ENCODE measurements at places on chromosomes 7 and 10.

DNA sequence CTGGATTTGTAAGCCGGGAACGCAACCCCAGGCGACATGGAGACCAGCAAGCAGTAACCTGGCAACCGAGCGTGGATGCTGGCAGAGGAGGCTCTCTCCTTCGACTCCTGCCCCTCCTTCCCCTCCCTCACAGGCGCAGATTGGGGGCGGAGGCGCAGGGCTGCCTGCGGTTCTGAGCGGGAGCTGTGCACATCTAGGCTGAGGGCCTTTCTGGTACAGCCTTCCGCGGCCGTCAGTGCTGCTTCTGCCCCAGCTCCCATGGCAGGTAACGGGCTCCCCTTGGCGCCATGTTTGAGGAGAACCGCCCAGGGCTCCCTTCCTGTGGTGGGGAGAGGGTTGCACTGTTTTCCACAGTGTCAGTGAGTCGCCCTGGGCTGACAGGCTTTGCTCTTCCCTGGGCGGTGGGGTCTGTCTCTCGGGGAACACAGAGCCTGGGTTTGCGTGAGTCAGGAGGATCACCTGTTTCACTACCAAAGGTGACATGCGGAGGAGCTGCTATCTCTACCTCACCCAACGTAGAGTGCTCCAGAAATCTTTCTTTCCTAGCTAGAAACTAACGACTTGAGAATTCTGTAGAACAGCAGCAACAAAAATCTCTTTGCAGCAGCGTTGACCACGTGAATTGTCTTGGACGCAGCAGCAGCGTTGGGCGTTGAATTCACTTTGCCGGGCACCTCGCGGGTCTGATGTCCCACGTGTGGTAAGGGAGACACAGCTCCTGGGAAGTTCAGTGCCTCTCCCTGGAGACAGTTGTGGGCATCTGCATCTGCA lies 154.8 kb upstream of the COBL start:
- no peak for DNase-seq

GRCh38 chr7:149625340-149625946 lies 127.8 kb upstream of the ZNF746 start:
- DNase-seq, result peak; percentile 88

GRCh38 chr10:791639-792038 lies 102.2 kb upstream of the DIP2C start:
- DNase-seq, result no peak

DNA sequence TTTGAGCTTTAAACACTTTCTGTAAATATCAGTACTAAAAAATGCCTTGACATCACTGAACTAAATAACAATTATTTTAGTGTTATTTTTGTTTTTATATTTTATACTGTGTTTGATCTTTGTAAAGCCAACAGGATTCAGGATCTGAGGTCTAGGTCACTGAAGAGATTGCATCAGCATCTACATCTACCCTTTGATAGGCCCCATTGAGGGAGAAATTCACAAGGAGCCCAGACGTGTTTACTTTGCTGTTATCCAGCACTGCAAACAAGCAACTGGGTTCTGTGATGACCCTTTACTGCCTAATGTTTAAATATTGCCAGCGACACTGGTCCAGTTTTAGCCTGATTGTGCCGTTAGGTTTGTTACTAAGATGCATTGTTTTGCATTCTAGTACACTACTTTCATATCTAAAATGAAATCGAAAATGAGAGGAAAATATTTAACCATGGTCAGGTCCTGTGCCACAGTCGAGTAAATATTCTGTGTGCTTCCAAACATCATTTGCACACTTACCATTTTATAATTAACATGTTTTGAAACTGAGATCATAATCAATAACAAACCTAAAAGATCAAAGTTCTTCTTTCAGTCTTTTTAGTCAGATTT lies 48.7 kb downstream of the SP8 start:
- no peak for DNase-seq

GRCh38 chr7:128259131-128260061 lies 18.3 kb downstream of the LEP start:
- no peak for DNase-seq

DNA sequence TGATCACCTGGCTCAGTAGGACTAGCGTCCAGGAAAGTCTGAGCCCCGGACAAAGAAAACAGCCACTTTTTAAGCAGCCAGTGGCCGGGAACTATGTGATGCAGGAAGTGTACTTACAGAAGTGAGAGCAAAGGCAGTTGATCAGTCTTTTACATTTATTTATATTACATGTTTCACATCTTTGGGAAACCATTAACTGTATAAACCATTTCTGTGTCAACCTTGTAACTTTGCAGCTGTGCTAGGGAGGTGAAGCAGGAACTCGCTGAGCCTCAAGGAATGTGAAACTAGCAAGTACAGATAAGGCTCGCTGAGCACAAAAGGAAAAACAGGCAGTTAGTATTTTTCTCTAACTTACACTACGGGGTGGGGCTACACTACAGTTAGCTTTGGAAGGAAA lies 39.9 kb upstream of the HECW1 start:
- no peak for DNase-seq

DNA sequence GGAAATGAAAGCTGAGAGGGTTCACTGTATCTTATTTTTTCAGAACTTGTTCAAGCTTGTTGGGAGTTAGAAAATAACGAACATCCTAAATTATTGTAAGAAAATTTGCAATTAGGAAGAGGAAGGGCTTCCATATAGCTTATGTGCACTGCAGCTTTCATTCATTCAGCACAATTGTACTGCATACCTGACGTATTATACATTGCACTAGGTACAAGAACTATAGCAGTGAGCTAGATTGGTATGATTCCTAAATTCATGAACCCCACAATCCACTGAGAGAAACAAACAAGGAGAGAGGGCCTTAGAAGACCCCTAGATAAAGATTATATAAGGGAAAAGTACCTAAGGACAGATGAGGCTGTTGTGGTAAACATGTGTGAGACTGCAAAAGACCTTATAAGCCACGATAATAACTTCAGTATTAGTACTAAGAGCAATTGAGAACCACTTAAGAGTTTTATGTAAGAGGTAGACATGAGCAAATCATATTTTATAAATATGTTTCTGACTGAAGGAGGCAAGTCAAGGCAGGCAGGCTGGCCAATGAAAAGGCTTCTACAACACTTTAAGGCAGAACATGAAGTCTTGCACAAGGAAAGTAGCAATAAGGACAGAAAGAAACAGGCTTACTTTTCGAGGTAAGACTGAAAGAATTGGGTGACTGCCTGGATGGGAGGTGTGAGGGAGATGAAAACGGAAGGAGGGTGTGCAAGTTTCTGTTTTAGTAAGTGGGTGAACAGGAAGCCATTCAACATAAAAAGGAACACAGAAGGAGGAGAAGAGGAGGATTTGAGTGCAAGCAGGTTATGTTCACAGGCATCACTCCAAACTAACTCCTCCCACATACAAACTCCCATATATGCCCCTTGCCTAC lies 77.9 kb upstream of the LRRN3 start:
- no peak for DNase-seq

GRCh38 chr7:103944230-103944900 lies 45.1 kb downstream of the RELN start:
- no peak for DNase-seq

- DNase-seq, result no peak
Observed at GRCh38 chr10:10870523-10871241, 147.0 kb upstream of the CELF2 start.

GRCh38 chr10:11386044-11386443 lies 225.4 kb downstream of the USP6NL start:
- no peak for DNase-seq

- DNase-seq, result no peak
Observed at GRCh38 chr7:2968176-2968575, 75.5 kb downstream of the CARD11 start.

- no peak for DNase-seq
Observed at GRCh38 chr10:44955413-44956070, 4.1 kb upstream of the RASSF4 start.

DNA sequence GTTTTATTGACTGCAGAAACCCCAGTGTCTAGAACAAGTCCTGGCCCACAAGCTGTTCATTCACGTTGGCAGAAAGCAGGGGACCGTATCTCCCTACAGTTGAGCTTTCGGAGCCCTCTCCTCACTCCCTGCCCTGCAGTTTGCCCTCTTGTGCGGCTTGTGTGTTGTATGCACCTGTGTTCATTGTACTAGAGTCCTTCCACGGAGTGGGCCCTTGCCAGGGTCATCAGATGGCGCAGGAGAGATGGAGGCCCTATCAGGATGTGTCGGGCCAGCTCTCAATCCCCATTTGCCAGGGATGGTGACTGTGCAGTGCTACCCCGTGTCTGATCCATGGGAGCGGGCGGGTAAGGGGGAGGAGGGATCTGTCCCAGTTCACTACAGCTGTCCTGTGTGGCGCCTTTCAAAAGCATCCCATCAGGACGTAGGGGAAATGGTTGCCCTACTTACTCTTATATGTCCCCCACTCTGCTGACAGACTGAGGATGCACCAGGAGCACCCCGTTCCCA lies 77.4 kb upstream of the PRR15 start:
- no peak for DNase-seq

- no peak for DNase-seq
Observed at GRCh38 chr7:5699467-5700384, 81.7 kb downstream of the RNF216 start.

DNA sequence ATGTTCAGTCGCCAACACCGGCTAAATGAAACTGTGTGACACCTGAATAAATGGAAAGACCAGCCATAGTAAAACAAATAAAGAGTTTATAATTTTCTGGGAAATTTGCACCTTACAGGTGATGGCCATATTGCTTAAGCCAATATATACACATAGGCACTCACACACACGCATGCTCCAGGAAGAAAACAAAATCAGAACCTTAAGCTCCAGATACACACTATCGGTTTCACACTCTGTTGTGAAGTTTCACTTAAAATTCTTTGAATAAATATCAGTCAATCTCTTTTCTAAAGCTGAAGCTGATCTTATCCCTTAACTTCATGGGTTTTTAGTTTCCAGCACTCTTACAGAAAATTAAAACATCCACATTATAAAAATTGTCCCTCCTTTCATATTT lies 226.7 kb upstream of the MDFIC start:
- no peak for DNase-seq

All from GM03348 (cell line).